ENCODE measurements at places on chromosomes 5 and 9. TPM values are rescaled to one million over a fixed set of nuclear protein-coding genes. Genes with fewer than 3 reads are reported as not detected.

DNA sequence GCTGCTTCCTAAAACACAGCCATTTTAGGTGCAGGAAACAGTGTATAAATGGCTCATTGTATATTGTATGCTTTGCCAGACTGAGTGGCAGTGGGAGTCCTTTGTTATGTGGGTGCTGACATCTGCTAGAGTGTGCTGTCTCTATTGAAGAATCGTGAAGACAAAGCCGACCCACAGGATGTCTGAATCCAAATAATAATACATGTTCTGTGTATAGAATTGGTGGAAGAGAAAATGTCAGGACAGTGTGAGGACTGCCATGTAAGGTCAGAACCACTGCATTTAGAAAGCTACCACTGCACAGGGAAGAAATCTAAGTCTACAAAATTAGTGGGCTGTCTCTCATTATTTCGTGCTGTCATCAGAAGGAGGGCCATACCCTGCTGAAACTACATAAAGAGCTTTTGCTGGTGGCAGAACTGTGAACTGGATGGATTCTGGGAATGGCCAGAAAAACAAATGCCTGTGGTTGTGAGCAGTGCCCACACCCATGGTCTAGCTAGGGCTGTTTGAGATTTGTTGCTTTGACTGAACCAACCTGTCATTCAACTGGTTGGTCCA lies 2.5 kb downstream of the IL7R start:
- peak; percentile 60 for DNase-seq

DNA sequence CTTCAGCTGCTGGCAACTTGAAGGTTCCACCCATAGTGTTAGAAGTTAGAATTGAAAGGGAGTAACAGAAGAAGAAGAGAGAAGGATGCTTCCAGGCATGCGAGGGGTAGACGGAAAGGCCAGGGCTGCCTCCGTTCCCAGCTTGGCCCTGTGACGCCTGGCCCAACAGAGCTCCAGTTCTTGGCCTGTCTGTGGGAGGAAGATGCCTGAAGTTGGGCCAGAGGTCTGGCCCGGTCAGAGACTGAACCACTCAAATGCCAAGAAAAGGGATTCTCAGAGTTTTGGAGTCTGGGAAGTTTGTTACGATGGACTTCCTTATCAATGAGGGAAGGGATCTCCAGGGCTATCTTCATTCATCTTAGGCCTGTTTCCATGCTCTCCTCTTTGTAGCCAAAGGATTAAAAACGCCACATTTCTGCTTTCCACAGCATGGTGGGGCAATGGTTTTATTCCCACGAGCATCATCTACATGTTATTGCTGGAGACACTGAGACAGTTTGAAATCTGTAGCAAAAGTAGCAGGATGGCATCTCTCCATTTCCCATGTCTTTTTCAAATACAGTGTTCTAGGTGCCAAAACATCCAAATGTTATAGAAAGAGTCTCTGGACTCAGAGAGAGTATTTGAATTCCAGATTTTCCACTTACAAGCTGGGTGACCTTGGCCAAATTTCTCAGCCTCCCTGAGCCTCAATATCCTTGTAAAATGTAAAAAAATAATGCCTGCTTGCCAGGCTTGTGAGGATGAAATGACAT lies 65.4 kb upstream of the ANKRD55 start:
- no peak for DNase-seq

DNA sequence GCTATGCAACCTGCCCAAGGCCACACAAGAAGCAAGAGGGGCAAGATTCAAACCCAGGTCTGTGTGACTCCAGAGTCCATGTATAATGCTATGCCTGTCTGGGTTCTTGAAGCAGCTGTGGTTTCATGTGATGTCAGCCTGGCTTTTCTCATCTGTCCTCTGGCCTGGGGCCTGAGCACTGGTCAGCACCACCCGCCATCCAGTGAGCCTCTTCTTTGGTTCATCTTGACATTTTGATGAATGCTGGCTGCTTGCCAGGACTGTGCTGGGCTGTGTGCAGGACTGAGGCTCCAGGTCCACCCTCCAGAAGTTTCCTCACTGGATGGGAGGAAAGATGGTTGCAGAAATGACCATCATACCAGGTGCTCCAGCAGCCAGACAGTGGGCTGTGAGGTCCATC lies 61.5 kb downstream of the TSTD2 start:
- no peak for DNase-seq

GRCh38 chr5:170161069-170161468 lies 55.4 kb downstream of the FOXI1 start:
- DNase-seq = no peak

GRCh38 chr5:58716713-58717112 lies 133.8 kb downstream of the RAB3C start:
- no peak for DNase-seq

DNA sequence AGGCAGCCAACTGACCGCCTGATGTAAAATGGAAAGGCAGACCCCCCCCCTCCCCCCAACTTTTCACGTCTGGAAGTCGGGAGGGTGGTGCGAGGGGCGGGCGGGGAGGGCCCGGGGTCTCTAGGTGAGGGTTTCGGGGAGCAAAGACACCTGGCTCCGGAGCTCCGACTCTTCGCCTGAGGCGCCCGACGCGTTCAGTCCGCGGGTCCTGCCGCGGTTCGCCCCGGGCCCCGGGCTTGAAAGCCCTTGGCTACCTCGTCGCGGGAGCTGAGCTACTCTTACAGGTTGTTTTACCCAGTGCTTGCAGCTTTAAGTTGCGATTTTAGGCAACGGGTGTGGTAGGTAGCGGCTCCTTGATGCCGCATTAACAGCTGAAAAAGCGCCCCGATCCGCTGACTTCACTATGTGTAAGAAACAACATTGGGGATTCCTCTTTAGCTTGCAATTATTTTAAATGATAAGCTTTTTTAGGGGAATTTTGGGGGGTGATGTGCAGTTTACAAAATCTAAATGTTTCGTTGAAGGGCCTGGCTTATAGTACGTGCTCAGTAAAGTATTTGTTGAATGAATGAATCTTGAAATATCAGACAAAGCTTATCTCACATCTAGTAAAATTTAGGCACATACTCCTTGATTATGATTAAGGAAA lies 722 bp downstream of the CDC42SE2 start:
- DNase-seq = no peak

DNA sequence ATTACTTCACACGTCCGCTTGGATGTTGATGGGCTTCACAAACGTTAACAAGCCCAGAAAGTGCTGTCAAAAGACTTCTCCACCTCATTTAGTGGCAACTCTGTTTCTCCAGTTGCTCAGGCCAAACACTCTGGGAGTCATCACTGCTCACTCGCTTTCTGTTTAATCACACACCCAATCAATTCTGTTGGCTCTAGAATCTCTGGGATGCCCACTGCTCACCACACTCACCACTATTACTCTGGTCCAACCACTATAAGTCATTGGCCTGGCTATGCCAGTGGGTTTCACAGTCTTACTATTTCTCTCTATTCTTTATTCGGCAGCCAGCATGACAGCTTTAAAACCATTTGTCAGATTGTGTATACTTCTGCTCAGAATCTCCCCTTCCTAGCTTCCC lies 163.5 kb downstream of the KDM4C start:
- no peak for DNase-seq

- peak; percentile 82 for DNase-seq
Measured at GRCh38 chr9:37984672-37985611, 81.0 kb upstream of the SLC25A51 start.

- DNase-seq = peak; percentile 54
Measured at GRCh38 chr9:115395511-115396021, 277.6 kb upstream of the TNC start.

- DNase-seq = peak; percentile 76
Measured at GRCh38 chr5:154243736-154244135, 53.2 kb downstream of the GALNT10 start.

DNA sequence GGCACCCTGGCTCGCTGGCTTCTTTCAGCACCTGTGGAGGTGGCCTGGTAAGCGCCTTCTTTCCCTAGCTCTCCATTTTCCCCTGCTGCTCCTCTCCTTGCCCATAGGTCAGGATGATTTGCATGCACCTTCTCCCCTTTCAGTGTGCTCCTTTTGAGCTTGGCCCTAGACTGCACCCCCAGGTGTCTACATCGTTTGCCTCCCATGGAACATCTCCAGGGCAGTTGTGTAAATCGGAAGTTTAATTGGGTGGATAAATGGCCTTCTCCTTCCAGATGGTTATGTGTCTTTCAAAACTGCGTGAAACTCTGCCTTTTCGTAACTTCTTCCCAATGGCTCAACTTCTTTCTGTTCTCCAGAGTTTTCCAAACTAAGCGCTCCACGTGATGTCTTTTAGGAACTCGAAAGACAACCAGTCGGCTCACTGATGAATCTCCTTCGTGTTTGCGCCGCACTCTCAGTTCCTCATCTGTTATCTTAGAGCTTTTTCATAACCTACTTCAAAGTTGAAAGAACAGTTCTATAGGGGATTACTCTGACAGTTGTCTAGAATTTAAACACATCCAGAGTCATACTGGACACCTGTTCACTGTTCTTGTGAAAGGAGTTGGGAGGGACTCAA lies 1.7 kb downstream of the ADAMTS19 start:
- DNase-seq = no peak

- DNase-seq = no peak
Measured at GRCh38 chr9:71921190-71921814, 9.9 kb downstream of the C9orf85 start.

DNA sequence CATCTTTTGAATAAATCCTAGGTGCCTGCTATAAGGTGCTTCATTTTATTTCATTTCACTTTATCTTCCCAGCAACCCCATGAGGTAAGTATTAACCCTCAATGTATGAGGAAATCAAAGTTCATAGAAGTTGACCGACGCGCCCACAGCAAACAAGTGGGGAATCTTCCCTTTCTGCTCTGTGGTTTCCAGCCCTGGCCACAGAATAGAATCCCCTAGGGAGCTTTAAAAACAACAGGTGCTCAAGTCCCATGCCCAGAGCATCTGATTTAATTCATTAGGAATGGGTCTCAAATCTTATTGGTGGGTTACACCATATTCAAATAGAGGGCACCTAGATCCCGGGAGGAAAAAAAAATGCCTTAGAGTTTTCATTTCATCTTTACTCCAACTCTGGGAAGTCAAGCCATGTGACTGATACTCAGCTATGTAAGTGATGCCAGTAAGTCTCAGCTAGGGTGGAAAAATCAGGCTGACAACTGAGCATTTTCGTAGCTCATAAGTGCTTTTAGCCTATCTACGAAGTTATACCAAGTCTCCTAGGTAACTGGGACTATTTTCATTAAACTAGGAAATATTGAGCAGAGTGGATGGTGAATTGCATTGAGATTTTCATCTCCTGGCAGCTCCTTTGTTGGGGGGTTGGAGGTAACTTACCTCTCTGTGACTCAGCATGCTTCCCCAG lies 353.4 kb upstream of the SLC30A5 start:
- no peak for DNase-seq

- no peak for DNase-seq
Measured at GRCh38 chr9:89430995-89431394, 66.9 kb downstream of the SEMA4D start.

DNA sequence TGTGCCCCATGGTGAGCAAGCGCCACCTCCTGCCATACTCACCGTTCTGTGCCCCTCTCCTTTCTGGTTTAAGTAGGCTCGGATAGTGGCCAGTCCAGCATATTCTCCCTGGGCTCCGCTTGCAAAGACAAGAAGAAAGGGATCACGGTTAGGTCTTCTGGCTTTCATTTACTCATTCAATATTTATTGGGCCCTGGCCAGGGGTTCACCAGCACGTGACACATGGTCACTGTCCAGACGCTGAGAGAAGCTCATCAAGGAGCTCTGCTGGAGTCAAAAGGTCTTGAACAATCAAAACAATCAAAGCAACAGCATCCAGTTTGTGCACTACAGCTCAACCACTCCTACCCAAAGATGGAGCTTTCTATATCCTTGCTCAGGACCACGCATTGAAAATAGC lies 80.2 kb downstream of the GLDC start:
- DNase-seq = no peak

GRCh38 chr5:2353211-2353610 lies 398.3 kb downstream of the IRX2 start:
- DNase-seq = no peak

DNA sequence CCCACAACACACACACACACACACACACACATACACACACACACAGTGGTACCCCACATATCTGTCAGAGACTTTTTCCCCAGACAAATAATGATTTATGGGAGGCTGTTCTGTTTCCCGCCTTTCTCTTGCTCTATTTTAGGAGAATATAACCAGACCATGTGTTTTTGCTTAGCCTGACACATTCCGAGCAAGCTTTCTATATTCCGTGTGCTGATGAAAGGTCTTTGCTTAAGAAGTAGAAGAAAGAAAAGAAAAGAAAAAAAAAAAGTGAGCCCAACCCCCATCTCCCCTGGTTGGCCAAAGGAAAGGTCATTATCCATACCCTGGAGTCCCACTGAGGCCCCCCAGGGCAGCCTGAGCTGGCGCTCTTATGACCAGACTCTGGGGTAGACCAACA lies 338.6 kb downstream of the SLIT3 start:
- no peak for DNase-seq

- peak; percentile 72 for DNase-seq
Measured at GRCh38 chr5:168268949-168269936, 22.2 kb upstream of the WWC1 start.

GRCh38 chr9:1941989-1942388 lies 73.2 kb upstream of the SMARCA2 start:
- DNase-seq = no peak

- no peak for DNase-seq
Measured at GRCh38 chr5:123611406-123611709, 99.4 kb downstream of the CSNK1G3 start.

GRCh38 chr5:4845221-4845620 lies 294.9 kb upstream of the ADAMTS16 start:
- no peak for DNase-seq

GRCh38 chr5:170439223-170439943 lies 50.2 kb upstream of the KCNMB1 start:
- DNase-seq = no peak

GRCh38 chr9:127053960-127054359 lies 68.5 kb downstream of the ANGPTL2 start:
- DNase-seq = no peak

DNA sequence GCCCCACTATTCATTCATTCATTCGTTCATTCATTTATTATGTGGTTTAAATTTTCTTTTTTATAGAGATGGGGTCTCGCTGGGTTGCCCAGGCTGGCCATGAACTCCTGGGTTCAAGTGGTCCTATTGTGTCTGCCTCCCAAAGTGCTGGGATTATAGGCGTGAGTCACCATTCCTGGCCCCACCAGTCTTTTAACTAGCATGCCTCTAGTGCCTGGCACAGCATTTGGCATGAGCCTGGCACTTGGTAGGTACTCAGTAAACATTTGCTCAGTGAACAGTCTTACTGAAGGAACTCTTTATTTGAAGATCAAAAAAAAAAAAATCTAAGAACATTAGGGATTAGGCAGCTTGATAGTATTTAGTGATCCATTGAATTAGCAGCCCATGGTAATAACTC lies 98.1 kb downstream of the KDM4C start:
- DNase-seq = no peak

- DNase-seq = no peak
Measured at GRCh38 chr9:113775749-113776148, 100.4 kb upstream of the ZNF618 start.

- DNase-seq = no peak
Measured at GRCh38 chr5:30878746-30879145, 314.7 kb upstream of the CDH6 start.

NREP gene
- total RNA-seq = 188 TPM

CCL27 gene
- not detected for total RNA-seq

KIF4B gene
- not detected for total RNA-seq

HAPLN1 gene
- 45.0 TPM for total RNA-seq

PLEKHG4B gene
- total RNA-seq = 6.1 TPM

CDH6 gene
- total RNA-seq = 90.1 TPM

SYK gene
- 0.41 TPM for total RNA-seq

CNTFR gene
- total RNA-seq = 7.4 TPM

CACNA1B gene
- total RNA-seq = 3.5 TPM

OCLN gene
- total RNA-seq = 15.3 TPM

GIN1 gene
- 5.4 TPM for total RNA-seq

ANKRD18B gene
- total RNA-seq = 5.5 TPM

FPGS gene
- 49.4 TPM for total RNA-seq

CORO2A gene
- total RNA-seq = 11.1 TPM

SLC6A18 gene
- total RNA-seq = not detected
